EH (cell line): ENCODE measurements at places on chromosomes 5 and 9.

GRCh38 chr5:154461531-154461930 lies 15.7 kb downstream of the SAP30L start:
- no peak for DNase-seq

GRCh38 chr9:123470991-123471770 lies 115.2 kb downstream of the CRB2 start:
- no peak for DNase-seq

DNA sequence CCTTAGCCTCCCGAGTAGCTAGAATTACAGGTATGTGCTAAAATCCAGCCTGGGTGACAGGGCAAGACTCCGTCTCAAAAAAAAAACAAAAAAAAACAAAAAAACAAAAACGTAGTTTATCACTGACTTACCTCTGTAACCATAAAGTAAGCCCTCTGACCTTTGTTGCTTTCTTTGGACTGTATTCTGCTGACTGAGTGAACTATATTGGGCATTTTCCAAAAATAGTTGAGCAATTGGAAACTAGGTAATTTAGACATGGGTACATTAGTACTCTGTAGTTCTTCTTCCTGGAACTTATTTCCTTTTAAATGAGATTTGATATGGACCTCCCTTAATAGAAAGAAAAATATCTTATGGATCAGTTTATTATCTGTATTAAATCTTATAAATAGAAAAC lies 66.6 kb downstream of the ANKHD1 start:
- no peak for DNase-seq

DNA sequence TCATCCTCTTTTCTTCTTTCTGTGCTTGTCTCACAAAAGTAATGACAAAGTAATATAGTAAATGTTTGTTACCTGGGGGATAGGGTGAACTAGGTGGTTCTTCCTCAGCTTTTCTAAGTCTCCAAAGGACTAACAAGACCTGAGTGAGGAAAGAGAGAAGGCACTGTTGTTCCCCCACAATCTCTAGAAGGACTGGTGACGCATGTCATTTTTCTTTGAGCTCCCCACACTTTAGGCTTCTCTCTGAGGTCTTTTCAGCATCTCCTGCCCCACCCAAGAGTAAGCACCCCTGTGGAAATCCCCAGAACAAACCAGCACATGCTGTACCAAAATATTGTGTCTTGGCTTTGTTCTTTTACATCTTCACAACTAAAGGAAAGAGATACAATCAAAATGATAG lies 2.4 kb upstream of the IL7R start:
- DNase-seq = no peak

DNA sequence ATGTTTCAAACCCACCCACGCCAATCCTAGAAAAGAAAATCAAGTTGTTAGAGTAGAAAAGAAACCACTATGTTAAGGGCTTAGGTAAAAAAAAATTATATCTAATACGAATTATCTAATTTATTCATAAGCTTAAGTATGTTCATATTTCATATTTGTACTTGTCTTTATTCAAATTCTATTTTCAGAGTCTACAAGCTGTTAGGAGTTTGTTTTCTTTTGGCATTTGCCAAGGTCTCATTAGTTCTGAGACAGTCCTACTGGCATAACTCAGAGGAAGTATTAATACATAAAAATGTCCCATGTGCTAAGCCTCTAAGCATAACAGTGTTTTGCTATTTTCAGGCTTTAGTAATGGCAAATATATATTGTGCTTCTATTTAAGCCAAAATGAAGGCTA lies 57.6 kb downstream of the STARD4 start:
- DNase-seq = no peak

DNA sequence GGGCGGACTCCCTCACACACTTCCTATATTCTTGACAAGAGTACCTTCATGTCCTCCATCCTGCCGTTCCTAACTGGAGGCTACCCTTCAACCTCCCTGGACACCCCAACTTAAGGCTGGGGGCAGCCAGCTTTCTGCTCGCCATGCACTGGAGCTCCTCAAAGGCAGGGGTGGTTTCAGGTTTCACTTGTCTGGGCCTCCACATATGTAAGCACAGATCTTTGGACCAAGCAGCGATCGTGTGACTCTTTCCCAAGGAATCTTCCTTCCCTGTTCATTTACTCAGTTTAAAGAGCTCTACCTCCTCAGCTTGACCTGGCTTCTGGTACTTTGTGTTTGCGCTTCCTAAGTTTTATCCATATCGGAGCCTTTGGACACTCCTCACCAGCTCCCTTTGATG lies 34.2 kb upstream of the TRPC7 start:
- no peak for DNase-seq
